ENCODE measurements at places on chromosomes 1 and 21.

DNA sequence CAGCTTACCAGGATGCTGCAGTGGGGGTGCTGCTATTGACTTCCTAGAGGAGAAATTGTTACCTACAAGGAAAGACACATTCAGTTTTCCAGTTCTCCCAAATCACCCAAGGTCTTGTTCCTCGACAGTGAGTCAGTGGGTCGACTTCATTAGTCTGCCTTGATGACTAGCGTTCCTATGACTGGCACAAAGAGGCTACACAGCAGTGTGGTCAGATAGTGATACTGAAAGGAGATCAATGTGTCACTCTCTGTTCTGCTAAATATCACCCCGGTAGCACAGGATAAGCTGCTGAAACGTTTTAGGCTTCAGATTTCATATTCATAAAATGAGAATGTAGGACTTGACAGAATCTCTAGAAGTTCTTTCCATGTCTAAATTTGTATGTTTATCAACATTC is 357.4 kb downstream of the LMX1A start:
- DNase-seq, result no peak

DNA sequence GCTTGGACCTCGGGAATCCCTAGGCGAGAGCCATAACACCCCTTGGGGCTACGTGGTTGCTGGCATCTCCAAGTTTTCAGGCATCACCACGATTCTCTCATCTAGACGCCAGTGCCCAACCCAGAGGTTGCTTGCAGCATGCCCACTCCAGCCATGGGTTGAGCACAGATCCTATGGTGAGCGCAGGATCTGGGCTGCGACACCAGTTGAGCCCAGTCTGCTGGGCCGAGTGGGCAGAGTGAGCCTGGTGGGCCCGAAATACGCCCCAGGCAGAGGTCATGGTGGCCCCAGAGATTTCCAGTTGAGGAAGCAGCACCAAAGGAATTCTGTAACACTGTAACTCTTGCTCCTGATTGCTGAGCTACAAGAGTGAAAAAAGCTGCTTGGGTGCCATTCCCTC is 46.1 kb upstream of the GRIK1 start:
- no peak for DNase-seq

DNA sequence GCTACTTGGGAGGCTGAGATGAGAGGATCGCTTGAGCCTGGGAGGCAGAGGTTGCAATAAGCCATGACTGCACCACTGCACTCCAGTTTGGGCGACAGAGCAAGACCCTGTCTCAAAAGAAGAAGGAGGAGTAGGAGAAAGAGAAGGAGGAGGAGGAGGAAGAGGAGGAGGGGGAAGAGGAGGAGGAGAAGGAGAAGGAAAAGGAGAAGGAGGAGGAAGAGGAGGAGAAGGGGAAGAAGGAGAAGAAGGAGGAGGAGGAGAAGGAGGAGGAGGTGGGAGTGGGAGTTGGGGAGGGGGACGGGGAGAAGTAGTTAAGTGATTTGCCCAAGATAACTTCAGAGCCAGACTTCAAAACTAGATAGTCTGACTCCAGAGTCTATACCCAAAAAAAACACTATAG is 55.5 kb upstream of the FOXD3 start:
- DNase-seq, result no peak

DNA sequence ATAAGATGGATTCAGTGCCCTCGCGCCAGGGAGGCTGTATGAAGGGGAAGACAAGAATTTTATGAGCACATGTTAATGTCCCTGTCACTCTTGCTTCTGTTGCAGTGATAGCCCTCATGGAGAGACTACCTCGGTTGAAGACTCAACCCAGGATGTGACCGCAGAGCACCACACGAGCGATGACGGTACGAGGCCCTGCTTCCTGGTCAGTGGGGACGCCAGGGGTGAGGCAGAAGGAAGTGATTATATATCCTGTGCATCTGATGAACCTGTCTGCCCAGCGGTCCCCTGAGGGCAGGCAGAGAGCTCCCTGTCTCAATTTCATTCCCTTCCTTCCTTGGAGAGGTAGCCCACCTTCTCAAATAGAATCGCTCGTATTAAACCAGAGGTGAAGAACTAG is 20.0 kb upstream of the IKBKE start:
- DNase-seq, result no peak

GRCh38 chr1:54174106-54174505 is 21.3 kb upstream of the CDCP2 start:
- no peak for DNase-seq

- DNase-seq, result no peak
Measured at GRCh38 chr1:172906778-172907592, 143.8 kb downstream of the TNFSF18 start.

- DNase-seq, result no peak
Measured at GRCh38 chr1:39980555-39981313, 25.8 kb downstream of the MFSD2A start.

DNA sequence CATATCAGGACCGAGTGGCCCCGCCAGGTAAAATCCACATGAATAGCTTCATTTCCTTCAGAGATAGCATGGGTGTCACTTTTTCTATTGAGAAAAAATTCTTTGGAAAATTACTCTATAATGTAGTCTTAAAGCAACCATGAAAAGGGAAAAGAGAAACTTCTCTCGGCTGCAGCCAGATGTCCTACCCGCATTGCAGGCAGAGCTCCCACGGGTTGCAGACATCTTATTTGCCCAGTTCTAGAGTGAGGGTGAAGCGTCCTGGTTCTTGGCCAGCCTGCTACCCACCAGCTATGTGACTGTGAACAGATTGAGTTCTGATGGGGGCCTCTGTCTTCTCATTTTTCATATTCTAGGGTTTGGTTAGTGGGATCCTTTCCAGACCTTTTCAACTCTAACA is 5.0 kb downstream of the ATP1B1 start:
- no peak for DNase-seq

DNA sequence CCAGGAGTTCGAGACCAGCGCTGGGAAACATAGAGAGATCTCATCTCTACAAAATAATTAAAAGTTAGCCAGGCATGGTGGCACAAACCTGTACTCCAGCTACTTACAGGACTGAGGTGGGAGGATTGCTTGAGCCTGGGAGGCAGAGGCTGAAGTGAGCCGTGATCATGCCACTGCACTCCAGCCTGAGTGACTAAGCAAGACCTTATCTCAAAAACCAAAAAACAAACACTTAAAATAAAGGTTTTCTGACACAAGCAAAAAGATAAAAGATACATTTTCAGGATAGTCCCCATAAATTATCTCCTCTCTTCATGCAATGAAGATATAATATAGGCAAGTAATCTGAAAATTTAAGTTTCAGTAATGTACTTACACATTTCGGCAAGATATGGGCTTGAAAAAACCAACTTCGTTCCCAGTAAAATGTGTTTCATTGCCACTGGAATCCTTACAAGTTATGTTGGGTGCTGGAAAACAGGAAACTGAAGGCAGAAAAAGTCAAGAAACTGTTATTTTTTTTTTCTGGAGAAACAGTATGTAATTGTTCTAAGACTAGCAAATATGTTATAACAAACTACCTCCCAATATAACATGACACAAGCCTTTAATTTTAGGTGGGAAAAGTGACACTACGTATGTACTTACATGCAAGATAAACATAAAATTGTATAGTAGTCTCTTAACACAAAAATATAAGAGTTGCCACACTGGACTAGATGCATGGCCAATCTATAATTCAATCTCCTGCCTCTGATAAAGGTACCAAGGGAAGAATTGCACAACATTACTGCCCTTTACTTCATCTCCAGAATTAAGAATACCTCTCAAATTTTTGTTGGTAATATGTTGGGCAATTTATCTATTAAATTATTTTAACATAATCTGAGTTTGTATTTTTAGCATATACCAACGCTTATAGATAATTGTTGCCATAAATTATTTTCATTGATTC is 15.7 kb downstream of the TM2D1 start:
- DNase-seq, result no peak

DNA sequence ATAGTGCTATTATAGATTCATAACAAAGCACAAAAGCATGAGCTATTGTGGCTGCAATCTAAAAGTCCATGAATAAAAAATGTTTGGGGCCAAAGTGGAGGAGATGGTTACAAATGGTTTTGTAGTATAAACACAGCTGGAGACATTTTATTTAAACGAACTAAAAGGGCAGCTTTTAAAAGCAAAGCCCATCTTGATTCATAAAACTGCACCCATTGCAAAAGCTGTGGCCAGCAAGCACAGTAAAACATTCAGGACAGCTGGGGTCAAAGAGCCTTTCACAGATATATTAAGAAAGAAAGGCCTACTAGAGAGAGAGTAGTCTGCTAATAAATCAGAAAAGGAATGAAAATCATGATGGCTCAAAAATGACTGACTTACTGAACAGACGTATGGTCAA is 520.8 kb downstream of the NUF2 start:
- DNase-seq, result no peak

- DNase-seq, result peak; percentile 75
Measured at GRCh38 chr1:27959792-27960603, at the start of gene XKR8. TSS of gene XKR8 (plus strand) at chr1:27959973. CDS start at chr1:27960070, 97 bp downstream.

- DNase-seq, result no peak
Measured at GRCh38 chr1:80048716-80049115, 1042.2 kb upstream of the ADGRL4 start.

DNA sequence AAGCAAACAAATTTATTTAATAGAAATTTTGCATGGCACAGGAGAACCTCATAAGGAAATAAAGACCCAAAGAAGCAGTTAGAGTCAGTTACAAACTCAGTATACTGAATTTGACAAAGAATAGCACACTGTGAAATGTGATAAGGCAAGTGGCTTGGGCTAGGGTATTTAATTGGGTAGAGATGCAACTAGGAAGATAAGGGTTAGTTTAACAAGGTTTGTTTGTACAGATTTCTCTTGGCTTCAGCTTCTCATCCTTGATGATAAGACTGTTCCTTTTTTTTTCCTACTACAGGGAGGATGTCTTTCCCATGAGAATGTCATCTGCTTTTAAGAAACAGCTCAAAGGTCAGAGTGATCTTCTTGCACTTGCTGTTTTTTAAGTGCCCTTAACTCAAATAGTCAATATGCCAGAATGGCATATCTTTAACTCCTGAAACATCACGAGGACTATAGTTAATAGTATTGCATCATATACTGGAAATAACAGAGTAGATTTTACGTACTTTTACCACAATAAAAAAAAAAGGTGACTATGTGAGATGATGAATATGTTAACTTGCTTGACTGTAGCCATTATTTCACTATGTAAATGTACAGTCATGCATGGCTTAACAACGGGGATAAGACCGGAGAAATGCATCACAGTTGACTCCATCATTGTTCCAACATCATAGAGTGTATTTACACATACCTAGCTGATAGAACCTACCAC is 9.2 kb upstream of the TRAF3IP3 start:
- DNase-seq, result no peak

GRCh38 chr1:156801409-156802121 is 15.1 kb downstream of the SH2D2A start:
- no peak for DNase-seq

- no peak for DNase-seq
Measured at GRCh38 chr21:42340187-42341050, 10.4 kb downstream of the TFF2 start.

DNA sequence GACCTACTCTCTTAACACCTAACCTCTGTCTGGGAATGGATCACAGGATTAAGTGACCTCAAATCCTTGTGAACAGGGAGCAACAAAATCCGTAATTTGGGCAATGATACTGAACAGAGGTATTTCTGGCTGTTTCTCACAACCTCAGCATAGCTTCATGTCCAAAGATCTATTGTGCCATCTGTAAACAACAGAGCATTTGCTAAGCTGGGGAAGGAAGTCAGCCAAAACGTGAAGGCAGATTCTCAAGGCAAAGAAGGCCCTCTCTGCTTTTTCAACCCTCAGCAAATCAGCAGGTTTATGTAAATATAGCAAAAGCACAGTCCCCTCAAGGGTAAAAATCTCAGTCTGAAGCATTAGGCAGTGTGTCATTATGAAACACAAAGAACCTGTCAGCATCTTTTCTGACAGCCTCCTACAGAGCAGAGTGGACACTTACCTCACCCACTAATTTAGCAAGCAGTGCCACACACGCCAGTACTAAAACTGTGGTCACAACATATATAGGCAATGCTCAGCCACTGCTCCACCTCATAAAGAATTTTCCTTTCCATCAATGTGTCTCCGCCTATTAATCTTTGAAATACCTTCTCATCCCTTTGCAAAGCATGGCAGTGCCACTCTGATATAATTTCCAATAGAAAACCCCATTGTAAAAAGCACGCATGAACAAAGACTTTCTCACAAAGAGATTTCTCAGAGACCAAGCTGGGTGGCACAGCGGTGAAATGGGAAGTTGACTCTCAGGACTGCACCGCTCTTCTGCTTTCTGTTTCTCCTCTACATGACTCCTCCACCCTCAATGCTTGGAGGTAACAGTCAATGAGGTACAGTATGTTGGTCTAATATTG is 188.0 kb downstream of the RERE start:
- DNase-seq, result no peak

DNA sequence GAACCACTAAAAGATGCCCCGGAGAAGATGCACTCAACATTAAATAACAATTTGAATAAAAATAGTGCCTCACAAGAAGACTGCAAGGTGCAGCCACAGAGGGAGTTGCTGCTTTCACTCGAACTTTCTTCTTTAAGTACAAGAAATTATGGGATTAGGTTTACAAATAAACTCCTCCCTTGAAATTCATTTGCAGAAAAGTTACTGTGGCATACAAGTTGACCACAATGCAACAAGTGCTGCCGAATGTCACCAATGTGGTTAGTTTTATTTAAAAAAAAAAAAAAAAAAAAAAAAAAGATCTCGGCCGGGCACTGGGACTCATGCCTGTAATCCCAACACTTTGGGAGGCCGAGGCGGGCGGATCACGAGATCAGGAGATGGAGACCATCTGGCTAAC is 76.8 kb upstream of the RAB4A start:
- DNase-seq, result no peak

DNA sequence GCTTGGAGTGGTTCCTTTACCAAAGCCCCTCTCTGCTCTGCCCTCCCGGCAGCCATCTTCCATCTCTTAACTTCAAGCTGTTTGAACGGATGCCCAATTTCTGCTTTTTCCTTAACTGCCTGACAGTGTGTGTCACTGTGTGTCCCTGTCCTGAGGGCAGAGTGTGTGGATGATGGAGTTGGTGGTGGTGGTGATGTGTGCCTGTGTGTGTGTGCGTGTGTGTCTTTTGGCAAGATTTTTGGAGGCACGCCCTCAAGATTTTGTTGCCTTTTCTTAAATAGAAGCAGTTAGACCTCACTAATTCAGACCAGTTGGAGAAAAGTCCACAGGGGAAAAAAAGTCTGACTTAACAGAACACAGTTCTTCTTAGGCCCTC is 30.3 kb downstream of the SERTAD4 start:
- DNase-seq, result no peak

DNA sequence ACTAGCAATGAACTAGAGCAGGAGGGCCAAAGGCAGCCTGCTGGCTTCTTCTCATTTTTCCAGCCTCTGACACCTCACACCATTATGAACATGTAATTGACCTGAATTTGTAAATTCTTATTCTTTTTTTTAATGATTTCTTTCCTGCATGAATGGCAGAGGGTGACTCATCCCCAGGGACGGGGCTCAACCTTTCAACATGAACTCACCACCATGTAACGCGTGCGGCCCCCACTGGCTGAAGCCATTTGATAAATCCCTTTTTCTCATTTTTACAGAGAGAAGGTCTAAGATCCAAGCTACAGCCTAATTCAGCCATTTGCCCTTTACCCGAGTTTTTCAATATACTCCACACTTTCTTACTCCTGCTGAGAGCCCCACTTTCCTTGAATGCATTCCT is 9.3 kb upstream of the ETS2 start:
- no peak for DNase-seq
